Ascending aorta (tissue), 2 donors: ENCODE measurements at places on chromosomes 16 and 17. TPM values are rescaled to one million over a fixed set of nuclear protein-coding genes. Genes with fewer than 3 reads are reported as not detected.

TUBG2 gene
- 73.1 TPM for total RNA-seq

DNA sequence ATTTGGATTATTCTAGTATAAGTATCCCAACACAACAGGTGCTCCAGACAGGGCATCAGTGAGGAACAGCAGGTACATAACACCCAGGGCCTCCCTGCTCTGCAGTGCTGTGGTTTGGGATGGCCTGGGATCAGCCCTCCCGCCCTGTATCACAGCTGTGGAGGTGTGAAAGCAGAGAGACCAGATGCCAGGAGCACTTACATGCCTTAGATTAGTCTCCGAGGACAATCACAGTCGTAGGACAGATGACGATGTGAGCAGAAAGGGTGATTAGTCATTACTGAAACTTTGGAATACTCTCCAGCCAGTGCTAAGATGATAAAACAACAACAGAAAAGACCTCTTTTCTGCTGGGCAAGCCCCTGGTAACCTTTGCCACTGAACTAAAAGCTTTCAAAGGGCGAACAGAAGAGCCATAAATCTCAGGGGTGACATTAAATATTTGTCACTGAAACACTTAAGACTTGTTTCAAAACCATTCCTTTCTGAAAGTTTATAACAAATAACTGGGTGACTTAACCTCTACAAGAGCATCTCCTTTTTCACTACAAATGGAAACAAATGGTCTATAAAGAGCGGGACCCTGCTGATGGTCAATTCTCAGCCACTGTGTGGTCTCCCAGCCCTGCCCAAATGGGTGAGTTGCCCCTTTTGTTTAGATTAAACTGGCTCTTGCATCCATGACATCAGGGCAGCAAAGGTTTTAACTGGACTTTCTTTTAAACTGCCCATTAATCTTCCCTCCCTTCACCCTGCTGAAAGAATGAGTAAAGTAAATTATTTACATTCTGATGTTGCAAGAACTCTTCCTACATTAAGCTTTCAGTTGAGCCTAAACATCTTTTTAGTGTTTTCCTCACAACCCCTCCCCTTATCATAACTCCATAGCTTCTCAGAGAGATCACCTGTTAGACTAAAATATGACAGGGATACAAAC, 183.1 kb upstream of the COX10 start:
- DNase-seq: no peak

EVPLL gene
- not detected for total RNA-seq

CA7 gene
- not detected for total RNA-seq

- DNase-seq: no peak
These were observed 374.8 kb downstream of the ZFHX3 start for GRCh38 chr16:72673118-72673517.

GRCh38 chr17:7712111-7712771, 5.3 kb upstream of the DNAH2 start:
- no peak for DNase-seq

DNA sequence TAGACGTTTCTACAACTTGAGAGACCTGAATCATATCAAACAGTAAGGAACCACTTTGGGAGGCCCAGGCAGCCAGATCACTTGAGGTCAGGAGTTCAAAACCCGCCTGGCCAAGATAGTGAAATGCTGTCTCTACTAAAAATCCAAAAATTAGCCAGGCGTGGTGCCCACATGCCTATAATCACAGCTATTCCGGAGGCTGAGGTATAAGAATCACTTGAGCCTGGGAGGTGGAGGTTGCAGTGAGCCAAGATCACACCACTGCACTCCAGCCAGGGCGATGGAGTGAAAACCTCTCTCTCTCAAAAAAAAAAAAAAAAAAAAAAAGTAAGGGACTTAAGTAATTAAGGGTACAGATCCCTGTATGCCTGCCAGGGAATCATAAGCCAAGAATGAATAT, 103.4 kb upstream of the NUDT7 start:
- no peak for DNase-seq

DNA sequence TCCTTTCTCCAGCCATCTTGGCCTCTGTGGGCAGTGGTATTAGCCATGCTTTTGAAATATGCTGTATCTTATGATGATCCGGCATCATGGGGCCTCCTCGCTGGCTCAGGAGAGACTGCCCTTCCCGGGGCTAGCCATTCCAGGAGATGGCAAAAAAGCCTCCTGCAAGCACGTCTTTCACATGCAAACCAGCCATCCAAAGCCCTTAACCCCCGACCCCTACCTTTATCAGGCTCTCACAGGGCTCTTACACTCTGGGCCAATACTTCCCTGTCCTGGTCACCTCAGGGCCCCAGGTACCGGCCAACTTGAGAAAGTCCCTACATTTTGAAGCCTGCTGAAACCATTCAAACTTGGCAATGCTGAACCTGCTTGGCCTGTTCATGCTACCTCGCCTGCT, 36.4 kb downstream of the MYH13 start:
- no peak for DNase-seq

DNA sequence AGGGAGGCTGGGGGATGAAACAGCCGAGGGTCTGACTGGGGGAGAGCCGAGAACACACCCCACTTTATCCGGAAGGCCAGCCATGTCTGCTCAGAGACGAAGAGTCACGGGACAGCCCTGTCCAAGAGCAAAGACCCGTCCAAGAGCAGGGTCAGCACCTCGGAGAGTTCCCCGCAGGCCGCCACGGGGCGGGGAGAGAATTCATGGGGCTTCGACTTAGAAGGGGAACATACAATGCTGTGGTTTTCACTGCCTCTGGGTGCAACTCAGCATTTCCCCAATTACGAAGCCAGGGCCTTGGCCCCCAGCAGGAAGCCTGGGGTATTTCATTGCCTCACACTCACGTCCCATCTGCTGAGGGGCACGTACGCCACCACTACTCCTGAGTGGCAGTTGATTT, 59.3 kb downstream of the JPH3 start:
- DNase-seq: no peak

DNA sequence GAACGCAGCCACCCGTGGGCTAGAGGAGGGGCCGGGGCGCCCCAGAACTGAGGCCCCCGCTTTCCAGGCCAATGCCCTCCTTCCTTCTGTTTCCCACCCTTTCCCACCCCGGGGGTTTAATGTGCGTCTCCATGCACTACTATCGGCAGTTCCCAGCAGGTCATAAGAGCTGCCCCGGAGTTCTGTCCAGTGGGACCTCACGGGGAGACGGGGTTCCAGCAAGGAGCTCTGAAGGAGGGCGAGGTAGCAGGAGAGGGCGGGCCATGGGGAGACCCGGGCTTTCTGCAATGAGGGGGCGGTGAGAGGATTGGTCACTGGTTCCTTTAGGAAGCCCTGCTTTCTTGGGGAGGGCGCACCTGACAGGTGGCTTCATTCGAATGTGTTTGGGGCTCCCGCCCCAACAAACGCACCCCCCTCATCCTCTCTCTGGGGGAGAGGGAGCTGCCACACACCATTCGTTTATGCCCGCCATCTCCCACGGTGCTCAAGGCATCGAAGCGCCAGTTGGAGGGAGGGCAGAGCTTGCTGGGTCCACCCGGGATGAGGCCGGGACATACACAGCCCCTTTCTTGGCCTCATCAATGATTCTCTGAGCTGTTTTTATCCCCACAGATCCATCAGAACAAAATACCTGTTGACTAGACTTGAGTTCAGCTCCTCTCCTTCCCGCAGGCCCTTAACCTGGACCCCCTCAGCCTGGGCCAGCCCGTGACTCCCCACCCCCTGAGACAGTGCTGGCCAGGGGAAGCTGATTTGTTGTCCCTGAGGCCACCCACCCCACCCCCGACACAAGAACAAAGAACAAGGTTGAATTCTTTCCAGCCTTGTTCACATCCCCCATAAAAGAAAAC, 44.1 kb downstream of the SLC7A5 start:
- DNase-seq: no peak
